Stimulated activated CD8-positive, alpha-beta memory T cell treated with anti-CD3 and anti-CD28 coated beads, Interleukin-4, amount 100 ng/mL, for 4 hours (primary cell): ENCODE measurements at places on chromosomes 16 and 17.

DNA sequence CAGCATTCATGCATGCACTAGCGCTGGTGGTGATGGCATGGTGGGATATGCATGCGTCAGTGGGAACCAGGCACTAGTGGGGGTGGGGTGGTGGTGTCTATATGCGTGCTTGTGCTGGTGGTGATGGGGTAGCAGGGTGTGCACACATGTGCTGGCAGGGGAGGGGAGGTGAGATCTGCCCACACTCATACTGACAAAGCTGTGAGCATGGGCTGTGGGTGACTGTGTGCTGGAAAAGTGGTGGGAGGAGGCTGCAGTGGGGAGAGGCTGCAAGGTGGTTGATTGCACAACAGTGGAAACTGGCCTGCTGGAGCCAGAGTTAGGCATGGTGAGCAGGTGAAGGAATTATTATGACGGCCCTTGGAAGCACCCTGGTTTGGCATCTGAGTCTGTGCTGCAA lies 31.3 kb upstream of the TEKT1 start:
- no peak for DNase-seq

- no peak for DNase-seq
These were observed 10.3 kb downstream of the ZFPM1 start for GRCh38 chr16:88463411-88463810.

DNA sequence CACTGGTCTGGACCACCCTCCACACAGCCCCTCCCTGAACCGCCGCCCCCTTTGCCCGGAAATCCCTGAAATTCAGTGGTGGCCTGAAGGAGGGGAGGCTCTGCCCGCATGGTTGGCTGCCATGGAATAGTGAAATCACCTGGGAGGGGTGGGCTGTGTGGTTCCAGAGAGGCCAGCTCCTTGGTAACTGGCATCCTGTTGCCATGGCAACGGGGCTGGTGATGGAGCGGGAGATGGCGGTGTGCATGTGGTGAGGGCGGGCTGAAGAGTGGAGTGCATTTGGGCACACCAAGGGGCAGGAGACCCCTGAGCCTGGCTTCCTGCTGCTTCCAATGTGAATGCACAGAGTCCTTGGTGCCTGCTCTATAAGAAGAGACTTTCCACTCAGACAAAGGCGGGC lies 2.4 kb downstream of the EFNB3 start:
- DNase-seq = no peak

DNA sequence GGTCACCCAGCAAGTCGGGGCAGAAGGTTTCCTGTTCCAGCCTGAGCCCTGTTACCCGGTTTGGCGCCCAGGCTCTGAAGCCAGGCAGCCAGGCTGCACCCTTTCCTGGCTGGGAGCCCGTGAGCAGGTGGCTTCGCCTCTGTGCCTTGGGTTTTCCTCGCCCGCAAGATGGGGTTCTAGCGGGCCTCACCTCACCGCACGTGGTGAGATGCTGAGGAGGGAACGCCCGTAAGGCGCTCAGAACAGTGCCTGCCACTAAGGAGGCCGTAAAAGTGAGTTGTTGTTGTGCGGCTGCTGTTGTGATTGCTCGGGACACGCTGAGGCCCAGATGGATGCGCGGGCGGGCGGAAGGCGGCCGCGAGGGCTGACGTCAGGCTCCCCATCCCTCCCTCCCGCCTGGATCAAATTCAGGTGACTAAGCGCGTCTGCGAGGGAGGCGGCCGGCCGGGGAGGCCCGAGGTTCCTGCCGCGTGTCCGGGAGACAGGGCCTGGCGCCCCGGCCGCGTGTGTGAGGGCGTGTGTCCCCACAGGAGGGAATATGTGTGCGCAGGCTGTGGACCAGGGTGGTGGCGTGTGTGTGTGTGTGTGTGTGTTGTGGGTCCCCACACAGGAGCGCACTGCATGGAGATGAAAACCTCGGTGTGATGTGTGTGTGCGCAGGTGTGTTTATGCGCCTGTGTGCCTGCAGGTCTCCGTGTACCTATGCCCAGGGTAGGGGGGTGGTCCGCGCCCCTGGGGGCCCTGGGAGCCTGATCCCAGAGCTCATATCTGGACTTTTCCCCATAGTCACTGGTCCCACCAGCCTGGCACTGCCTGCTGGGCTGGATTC lies 4.3 kb downstream of the CAMKK1 start:
- DNase-seq = no peak

DNA sequence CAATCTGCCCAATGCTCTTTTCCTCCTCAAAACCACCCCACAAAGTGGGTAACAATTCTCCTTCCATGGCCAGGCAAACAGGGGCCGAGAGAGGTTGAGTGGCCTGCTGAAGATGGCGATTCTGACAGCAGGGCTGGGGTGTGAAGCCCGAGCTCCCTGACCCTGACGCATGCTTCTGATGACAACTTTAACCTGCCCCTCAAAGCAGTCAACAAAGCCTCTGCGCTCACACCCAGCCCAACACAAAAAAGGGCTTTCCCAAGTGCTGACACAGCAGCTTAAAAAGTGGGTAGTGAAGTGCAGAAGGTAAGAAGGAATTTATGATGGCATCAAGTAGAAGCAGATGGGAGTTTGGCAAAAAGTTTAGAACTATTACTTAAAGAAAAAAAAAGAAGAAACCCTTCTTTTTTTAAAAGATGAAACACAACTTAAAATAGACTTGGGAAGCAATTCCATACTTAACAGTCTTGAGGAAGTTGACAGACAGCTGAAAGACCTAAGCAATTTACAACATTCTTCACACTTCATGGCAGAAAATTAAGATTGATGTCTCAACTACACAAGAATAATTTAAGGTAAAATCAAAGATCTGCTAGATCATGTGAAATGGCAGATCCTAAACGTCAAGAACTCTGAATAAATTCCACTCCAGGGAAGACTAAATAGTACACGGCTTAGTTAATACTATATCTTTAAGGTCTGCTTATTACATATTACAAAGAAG lies 133.9 kb downstream of the PARN start:
- no peak for DNase-seq

DNA sequence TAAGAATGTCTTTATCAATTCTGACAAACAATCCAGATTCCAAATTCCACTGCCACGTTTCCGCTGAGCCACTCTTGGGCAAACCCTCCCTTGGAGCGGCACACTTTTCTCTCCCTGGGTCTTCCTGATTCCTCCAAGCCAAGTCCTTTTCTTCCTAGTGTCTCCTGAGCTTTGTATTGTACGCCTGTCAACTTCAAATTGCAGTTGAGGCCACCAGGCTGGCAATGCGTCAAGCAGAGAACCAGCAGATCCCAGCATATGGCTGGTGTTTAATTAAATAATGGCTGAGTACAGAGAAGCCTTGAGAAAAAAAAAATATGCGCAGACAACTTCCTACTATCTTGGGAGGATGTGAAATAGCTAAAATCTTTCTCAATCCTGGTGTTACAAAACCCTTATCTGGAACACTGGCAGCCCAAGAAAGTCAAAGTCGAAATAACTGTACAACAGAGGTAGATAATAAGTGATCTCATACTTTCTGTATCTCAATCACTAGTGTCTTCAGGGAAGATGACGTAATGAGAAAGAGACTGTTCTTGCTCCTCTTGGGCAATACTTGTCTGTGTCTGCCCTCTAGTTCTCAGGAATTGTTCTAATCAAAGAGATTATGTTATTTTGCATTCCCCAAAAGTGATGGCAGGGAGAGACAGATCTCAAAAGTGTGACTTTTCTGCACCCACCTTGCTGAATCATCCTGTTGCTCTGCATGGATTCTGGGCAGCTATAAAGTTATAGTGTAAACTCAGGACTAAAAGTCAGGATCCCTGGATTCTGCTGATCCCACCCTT lies 15.0 kb downstream of the SMIM36 start:
- no peak for DNase-seq

DNA sequence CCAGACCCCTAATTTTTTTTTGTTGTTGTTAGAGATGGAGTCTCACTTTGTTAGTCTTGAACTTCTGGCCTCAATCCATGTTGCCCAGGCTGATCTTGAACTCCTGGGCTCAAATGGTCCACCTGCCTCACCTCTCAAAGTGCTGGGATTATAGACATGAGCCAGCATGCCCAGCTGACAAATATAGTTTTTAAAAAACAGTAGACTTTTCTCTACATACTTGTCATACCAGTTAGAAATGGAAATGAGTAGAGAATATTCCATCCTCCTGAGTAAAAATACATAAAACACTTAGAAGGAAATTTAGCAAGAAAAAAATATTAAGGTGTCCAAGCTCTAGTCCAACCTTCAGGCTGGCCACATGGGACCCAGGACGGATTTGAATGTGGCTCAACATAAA lies 21.4 kb downstream of the C16orf78 start:
- no peak for DNase-seq

DNA sequence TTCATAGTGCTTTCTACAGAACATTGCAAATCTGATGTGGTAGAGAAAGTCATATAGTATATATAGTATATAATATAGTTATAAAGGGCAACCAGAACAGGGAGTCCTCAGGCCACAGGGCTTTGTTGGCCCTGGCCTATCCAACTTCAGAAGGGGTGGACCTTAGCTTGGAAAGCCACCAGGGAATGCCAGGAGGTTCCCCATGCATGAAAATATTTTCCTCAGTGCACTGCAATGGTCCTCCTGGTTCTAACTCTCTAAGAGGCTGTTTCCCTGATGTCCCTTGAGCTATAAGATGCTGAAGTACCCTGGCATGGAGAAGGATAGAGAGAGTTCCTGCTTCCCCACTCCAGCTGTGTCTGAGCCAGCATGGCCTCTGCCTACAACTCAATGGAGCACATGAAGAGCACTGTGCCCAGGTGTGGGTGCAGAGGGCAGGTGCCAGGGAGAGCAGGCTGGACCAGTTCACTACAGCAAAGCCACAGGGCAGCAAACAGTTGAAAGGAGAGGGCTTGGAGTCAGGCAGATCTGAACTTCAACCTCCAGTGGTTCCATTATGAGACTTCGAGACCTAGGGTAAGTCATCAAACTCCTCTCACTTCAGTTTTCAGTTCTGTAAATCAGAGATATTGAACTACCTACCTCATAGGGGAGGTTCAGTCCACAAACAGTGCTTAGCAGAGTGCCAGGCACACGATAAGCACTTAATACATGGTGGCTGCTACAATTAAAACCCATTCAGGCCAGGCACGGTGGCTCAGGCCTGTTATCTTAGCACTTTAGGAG lies 183.1 kb downstream of the SALL1 start:
- no peak for DNase-seq

GRCh38 chr17:72572604-72573491 lies 452.0 kb downstream of the SOX9 start:
- DNase-seq = no peak

- no peak for DNase-seq
These were observed 14.1 kb downstream of the TMEM11 start for GRCh38 chr17:21199856-21200255.

DNA sequence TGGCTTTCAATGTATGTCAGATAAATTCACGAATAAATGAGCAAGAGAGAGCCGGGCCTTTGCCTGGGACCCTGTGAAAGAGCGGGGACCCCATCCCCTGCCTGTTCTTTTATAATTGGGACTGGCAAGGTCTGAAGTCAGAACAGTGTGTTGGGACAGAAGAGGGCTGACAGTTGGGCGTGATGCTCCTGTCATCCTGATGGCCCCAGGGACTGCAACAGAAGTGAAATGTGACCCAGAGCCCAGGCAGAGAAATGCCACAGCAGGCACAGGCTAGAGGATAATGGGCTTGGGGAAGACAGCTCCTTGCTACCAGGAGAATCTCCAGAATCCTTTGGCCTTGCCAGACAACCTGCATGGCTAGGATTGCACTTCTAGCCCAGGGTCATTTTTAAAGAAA lies 37.9 kb downstream of the GSG1L start:
- no peak for DNase-seq

DNA sequence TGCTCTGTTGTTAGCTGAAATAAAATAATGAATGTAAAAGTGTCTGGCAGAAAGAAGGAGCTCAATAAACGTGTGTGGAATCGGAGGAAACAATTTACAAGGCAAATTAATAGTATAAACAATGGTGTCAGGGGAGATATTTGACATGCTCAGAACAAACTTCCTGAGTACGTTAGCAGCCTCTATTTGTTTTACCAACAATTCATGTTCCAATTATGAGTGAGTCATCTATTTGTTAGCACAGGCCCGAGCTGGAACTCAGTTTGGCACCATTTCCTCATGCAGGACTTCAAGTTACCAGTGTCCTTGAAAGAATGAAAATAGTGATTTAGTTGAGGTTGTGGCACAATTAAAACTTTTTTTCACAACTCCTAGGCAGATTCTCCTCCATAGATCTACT lies 9.1 kb downstream of the ASIC2 start:
- DNase-seq = no peak

GRCh38 chr17:73549841-73550430 lies 94.3 kb downstream of the SDK2 start:
- DNase-seq = no peak

DNA sequence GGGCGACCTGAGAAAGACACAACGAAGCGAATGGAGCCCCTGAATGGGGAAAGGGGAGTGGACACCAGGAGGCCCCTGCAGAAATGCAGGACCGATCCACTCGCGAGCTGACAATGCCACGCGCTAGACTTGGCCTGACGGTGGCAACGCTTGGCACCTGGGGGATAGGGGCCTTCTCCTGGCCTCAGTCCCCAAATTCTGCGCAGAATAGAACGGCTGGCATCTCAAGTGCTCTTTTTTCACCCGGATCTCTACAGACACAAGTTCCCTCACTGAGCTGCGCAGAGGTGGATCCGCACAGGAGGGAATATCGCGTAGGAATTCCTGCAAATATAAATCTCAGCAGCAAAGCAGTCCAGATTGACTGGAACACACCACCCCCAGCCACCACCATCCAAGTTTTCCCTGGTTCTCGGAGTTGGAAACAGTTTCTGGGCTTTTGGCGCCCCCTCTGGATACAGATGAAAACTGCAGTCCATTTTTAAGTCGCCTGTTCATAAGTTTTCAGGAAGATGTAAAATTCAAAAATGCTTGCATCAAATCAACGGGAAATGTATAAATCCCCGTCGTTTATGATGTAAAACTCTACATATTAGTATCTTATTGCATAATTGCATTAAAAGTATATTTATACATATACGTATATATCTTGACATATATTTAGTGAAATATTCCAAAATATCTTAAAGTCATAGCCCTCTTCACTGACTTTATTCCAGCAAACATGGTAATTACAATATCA lies 2.3 kb upstream of the SOX9 start:
- no peak for DNase-seq

DNA sequence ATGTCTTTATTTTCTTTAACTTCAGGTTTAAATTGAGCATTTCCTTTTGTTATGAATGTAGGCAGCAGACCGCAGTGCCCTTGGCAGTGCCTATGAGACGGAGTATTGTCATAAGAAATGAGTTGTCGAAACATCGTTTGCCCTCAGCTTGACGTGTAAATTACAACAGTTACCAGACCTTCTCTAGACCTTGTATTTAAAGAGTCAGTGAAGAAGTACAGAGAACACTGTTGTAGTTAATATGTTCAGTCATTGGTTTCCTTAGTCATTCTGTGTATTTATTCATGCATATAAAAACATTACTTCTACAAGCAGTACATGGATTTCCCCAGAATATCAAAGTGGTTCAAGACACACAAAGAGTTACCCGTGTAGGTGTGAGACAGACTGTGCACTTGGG lies 19.0 kb downstream of the IRF8 start:
- DNase-seq = no peak

DNA sequence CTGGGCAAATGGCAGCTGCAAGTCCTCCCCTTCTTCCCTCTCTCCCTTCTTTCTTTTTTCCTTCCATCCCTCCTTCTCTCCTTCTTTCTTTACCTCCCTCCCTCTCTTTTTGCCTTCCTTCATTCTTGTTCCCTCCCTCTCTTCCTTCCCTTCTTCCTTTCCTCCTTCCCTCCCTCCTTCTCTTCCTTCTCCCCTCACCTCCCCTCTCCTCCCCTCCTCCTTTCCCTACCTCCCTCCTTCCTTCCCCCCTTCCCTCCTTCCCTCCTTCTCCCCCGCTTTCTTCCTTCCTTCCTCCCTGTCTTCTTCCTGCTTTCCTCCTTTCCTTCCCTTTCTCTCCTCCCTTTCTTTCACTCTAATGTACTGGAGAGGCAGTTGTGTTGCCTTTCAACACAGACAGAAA lies 110.8 kb upstream of the SALL1 start:
- DNase-seq = no peak
